ENCODE measurements at places on chromosomes 5 and 9.

DNA sequence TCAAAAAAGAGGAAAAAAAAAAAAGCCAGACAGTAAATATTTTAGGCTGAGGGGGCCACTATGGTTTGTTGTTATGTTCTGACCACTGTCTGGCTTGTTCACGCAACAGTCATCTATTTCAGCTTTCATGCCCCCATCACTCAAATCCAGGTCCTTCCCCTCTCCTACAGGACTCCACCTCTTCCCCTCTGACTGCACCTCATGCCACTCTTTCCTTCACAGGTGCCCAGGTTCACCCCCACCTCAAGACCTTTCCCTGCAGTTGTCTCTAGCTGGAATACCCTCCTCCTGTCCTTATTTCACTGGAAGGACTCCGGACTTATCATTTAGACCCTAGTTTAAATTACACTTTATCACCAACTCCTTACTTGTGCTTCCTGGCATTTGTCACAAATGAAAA, 3.5 kb downstream of the RPS14 start:
- DNase-seq = no peak

- DNase-seq = no peak
Measured at GRCh38 chr5:14971873-14972272, 100.3 kb upstream of the ANKH start.

DNA sequence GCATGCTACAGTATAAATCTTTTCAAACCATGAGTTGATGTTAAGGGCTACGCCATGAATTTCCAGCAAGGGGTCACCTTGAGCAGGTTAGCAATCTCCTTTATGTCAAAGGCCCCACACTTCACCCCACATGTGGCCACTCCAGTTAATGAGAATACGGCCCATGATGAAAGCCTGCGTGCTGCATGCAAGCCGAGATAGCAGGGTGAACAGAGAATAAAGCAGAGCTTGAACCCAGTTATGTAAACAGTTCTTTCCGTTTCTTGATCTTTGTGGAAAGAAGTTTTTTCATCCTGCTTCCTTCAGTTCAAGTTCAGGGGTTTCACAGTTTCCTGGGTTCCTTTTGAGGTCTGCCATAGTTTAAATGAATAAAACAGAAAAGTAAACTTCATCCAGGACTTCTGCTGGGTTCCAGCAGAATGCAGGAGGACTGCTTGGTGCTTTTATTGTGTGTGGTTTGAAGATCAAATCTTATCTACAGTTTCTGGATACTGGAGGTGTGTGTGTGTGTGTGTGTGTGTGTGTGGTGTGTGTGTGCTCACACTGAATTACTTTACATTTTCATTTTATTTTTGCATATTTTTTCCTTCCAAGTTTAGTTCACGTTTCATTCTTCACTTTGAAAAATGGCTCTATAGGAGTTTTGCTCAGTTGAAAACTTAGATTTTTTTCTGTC, 87.1 kb downstream of the HMHB1 start:
- DNase-seq = peak; percentile 16

GRCh38 chr9:72497447-72498046, 23.9 kb upstream of the TMC1 start:
- no peak for DNase-seq

GRCh38 chr5:68060382-68060781, 155.2 kb upstream of the PIK3R1 start:
- DNase-seq = no peak

- no peak for DNase-seq
Measured at GRCh38 chr9:79292731-79293280, 279.0 kb upstream of the TLE4 start.

- no peak for DNase-seq
Measured at GRCh38 chr5:109347252-109347888, 62.4 kb downstream of the PJA2 start.

GRCh38 chr5:143431789-143432188, 28.3 kb upstream of the NR3C1 start:
- DNase-seq = no peak
